ENCODE measurements at places on chromosomes 6 and 20.

- DNase-seq = no peak
Observed at GRCh38 chr20:58752565-58752964, 60.0 kb downstream of the NPEPL1 start.

- DNase-seq = no peak
Observed at GRCh38 chr20:60341062-60341461, 382.8 kb downstream of the CDH26 start.

DNA sequence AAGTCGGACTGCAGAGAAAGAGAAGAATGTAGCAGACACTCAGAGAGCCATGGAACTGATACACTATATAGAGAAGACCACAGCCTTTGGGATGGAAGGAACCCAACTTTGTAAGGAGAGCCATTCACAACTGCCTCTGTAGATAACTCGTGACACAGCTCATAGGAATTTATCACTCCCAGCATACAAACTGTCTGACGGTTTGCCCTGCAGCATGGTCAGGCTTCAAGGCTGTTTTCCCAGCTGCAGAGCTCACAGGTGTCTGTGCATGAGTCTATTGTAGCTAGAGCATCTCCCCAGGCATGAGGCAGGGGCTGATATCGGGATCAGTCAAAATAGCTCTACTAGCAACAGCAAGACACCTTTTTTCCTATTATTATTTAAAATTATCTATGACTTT is 130.5 kb upstream of the DTNBP1 start:
- DNase-seq = peak; percentile 61

DNA sequence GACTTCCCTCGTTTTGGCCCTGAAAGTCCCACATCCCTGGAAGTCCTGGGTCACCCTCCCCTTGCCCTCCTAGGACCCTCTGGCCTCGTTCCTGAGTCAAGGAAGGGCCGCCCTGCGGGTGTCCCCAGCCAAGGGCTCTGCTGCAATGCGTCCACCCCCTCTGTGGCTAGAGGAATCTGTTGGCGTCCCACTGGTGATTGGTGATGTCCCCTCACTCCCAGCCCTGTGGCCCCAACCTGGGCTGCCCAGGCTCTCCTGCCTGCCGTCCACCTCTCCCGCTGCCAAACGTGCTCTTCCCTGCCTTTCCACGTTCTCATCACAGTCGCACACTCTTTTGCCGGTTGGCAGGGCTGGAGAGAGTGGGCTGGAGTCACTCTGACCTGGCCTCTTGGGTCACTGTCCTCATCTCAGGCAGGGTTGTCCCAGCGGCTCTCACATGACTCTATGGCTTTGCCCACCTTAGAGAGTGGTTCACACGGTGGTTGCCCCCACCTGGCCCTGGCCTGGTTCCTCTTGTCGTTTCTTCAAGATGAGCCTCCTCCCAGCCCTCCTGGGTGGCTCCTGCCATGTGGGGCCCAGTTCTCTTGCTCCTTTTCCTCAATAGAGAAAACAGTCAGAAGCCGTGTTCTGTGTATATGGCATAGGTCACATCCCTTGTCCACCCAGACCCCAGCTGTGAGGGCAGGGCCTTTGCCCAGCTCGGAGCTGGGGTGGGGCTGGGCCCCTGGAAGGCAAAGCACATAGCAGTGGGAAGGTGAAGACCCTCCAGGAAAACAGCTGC is 100.9 kb downstream of the TMEM242 start:
- DNase-seq = no peak

GRCh38 chr20:3728876-3729275 is 3.6 kb upstream of the HSPA12B start:
- no peak for DNase-seq

DNA sequence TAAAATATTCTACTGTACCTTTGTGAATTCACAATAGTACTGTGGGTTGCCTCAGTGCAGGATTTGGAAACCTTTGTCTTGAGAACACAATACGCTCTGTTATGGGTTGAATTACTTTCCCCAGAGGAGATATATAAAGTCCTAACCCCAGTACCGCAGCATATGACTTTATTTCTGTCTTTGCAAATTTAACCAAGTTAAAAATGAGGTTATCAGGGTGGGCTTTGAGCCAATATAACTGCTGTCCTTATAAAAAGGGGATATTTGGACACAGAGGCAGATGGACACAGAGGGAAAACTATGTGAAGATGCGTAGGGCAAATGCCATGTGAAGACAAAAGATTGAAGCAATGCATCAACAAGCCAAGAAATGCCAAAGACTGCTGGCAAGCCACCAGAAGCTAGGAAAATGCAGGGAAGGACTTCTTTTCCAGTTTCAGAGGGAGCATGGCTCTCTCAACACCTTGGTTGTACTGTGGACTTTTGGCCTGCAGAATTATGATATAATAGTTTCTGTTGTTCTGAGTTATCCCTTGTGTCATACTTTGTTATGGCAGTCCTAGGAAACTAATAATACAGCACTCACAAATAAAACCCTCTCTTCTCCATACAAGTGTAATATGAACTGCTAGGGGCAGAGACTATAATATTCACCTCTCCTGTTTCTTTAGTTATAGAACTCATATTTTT is 292.6 kb upstream of the SPTLC3 start:
- no peak for DNase-seq

DNA sequence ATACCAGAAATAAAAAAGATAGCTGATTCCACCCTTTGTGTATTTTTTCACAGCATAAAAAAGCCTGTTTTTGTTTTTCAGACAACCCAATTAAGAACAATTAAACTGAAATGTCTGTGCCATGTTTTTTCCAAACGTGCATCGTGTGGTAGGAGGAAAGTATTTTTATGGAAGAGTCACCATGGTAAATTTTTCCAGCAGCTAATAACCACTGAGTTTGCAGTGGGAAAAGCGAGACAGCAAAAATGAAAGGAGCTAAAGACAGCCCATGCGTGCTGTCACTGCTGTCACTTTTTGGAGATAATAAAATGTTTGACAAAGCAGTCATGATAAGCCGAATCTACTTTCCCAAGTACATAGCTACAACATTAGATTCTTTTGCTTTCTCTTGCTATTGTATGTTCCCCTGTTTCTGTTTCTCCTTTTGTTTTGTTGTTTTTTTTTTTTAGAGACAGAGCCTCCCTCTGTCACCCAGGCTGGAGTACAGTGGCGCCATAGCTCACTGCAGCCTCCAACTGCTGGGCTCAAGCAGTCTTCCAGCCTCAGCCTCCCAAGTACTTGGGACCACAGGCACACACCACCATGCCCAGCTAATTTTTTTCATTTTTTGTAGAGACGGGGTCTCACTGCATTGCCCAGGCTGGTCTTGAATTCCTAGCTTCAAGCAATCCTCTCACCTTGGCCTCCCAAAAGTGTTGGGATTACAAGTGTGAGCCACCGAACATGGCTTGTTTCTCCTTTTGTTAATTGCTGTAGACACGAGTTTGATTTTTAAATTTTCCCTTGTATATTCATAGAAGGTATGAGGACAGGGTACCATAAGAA is 261.3 kb downstream of the TMEM242 start:
- DNase-seq = no peak

- no peak for DNase-seq
Observed at GRCh38 chr6:68975816-68976215, 340.7 kb downstream of the ADGRB3 start.

DNA sequence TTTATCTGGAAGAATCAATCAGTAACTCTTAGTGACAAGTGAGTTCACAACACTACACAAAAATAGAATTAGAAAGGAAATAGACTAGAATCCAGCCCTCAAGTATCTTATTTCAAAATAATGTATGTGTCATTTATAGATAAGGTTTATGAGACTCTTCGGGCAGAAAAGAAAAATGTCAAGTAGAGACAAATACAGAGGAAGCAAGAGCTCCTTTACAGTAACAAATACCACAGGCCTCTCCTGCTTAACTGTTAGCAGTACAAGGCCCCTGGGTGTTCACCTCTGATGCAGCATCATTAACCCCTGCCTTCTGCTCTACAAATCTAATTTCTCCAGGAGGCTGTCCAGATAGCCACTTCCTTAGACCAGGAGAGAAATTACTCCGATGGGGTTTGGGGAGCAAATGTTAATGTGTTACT is 76.7 kb downstream of the UBE3D start:
- no peak for DNase-seq

GRCh38 chr20:57234556-57235251 is 31.7 kb downstream of the BMP7 start:
- no peak for DNase-seq

DNA sequence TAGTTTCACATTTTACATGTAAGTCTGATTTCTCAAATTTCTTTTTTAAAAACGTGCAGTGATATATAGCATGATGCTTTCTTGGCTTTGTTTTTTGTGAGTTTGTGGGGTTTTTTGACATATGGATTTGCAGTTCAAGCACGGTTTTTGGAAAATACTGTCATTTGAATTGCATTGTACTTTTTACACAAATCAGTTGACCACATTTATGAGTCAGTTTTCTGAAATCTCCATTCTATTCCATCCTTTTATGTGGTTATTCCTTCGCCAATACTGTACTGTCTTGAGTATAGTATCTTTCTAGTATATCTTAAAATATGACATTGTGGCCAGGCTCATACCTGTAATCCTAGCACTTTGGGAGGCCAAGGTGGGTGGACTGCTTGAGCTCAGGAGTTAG is 890.0 kb upstream of the CITED2 start:
- peak; percentile 20 for DNase-seq

DNA sequence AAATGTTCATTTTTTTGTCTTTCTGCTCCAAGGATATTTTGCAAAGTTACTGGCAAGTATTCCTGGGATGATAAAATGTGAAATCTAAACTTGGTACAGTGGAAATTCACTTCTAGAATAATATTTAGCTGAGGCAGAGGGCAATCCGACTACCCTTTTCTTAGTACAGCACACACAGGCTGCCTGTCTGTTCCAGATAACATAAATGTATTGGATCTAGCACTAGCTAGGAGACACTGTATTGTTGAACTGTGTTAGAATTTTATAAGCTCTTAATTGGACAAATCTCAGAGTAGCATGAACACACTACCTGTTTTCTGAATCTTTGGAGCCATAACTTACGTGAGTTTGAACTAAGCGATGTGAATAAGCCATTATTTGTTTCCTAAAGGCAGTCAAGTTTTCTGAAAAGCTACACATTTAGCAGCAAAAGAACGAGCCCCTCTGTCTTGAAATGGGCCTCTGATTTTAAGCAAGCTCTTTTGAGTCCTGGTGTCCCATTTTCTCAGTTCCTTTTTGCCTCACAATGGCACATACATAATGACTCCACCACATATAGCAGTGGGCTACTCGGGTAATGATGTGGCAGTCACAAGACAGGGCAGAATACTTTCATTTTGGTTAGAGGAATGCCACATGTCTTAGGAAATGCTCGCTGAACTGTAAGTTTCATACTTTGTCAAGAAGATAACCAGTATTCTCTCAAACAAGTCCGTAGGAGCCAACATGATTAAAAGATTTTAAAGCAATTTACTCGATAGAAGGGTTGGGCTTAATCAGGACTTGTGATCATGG is 116.5 kb upstream of the ESR1 start:
- DNase-seq = no peak

- no peak for DNase-seq
Observed at GRCh38 chr20:50110141-50111047, 2.6 kb downstream of the UBE2V1 start.

- no peak for DNase-seq
Observed at GRCh38 chr6:25922301-25922700, 8.2 kb downstream of the SLC17A2 start.

- no peak for DNase-seq
Observed at GRCh38 chr6:90467546-90467945, 119.3 kb downstream of the MAP3K7 start.

GRCh38 chr6:82260997-82261732 is 13.6 kb upstream of the IBTK start:
- no peak for DNase-seq

DNA sequence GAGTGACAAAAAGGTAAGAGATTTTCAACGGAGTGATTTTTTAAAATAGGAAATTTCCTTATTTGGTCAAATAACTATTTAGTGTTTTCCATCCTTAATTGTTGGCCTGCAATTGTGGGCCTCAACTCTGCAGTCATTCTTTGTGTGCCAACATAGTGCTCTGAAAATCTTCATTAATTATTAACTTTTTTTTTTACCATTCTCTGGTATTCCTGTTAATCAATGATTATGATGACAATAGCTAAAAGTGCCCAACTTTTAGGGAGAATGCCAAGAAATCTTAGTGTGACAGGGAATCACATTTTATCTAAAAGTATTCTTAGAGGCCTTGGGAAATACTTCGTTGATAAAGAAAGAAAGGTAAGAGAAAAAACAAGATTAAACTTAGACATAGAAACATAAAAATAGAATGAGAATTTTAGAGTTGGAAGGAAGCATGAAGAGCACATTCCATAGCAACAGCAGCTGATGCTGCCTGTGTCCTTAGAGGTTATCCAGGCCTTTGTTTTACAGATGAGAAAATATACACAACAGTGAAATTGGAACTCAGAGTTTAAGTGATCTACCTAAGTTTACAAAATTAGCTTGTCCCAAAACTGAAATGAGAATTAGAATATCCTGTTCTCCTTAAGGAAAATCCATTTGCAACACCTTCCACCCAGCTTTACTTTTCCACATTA is 1.2 kb downstream of the GPRC6A start:
- no peak for DNase-seq

DNA sequence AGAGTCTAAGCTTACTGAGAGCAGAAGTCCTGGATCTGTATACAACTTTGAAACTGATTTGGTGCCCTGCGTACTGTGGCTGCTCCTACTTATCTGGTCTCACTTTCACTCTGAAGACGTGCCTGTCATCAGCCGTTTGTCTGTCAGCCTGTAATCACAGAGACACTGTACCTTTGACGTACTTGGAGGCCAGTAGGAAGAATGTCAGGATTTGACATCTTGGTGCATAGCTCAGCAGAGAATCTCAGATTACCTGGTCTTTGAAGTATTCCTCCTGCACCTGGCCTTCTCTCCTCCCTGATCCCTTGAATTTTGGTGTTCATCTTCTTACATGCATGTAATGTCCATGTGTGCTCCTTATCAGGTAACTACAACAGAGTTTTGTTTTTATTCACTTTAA is 37.7 kb downstream of the DSE start:
- DNase-seq = no peak

Measured in fibroblast of skin of left quadriceps (primary cell).